ENCODE measurements at places on chromosomes 7 and 10. TPM values are rescaled to one million over a fixed set of nuclear protein-coding genes. Genes with fewer than 3 reads are reported as not detected.
A peak's percentile ranks its signal among the peaks of the same experiment; 100 is the strongest.

STK31 gene
- total RNA-seq = not detected

MARVELD1 gene
- total RNA-seq = not detected

GIMAP5 gene
- total RNA-seq = not detected

GPR15LG gene
- total RNA-seq = not detected

BTBD16 gene
- 5.0 TPM for total RNA-seq

C10orf71 gene
- not detected for total RNA-seq

GNG11 gene
- not detected for total RNA-seq

TAS2R16 gene
- total RNA-seq = not detected

RELN gene
- 215 TPM for total RNA-seq

PTPN20 gene
- not detected for total RNA-seq

DNA sequence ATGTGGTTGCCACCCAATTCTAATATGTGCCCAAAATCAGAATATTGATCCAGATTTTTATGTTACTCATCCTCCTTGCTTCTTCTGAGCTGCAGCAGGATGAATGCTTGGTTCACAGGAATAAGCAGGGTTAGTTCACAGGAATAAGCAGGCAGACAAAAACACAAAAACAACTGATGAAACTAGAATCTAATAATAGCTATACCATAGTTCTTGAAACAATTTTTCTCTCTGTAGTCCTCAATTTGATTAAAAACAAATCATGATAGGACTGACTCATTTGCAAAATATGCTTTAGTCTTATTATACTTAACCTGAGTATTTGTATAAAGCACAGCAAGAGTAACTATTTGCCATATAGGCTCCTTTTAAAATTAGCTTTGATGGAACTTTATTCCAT is 24.4 kb upstream of the ARHGAP12 start:
- H3K27ac ChIP-seq = no peak overlapping the region
- H3K27me3 ChIP-seq = no peaks in the 10 kb centered on the region
- DNase-seq = no peak
- H3K4me3 ChIP-seq = no peak overlapping the region
- H3K36me3 ChIP-seq = no peaks in the 10 kb centered on the region

GRCh38 chr10:14309593-14309992 is 21.1 kb downstream of the FRMD4A start:
- no peak overlapping the region for H3K27ac ChIP-seq
- H3K36me3 ChIP-seq = no peaks in the 10 kb centered on the region
- no peaks in the 10 kb centered on the region for H3K4me1 ChIP-seq
- H3K4me3 ChIP-seq = no peak overlapping the region
- 0 out of 3 replicates have a peak, but pooled peaks cover 3% of the 10 kb centered on the region for H3K27me3 ChIP-seq

GRCh38 chr10:792792-793100 is 103.3 kb upstream of the DIP2C start:
- peaks cover 29% of the 10 kb centered on the region for H3K4me1 ChIP-seq
- no peak overlapping the region for H3K27ac ChIP-seq
- no peak overlapping the region for H3K4me3 ChIP-seq

GRCh38 chr10:7410301-7410861 is 453 bp downstream of the SFMBT2 start:
- no peak overlapping the region for H3K27ac ChIP-seq
- no peaks in the 10 kb centered on the region for H3K4me1 ChIP-seq
- H3K4me3 ChIP-seq = peak overlapping the region; percentile 29
- peaks cover 33% of the 10 kb centered on the region for H3K27me3 ChIP-seq
- DNase-seq = no peak

- no peak for DNase-seq
- H3K4me3 ChIP-seq = no peak overlapping the region
- no peaks in the 10 kb centered on the region for H3K4me1 ChIP-seq
- no peak overlapping the region for H3K27ac ChIP-seq
- peaks cover 41% of the 10 kb centered on the region for H3K27me3 ChIP-seq
- H3K36me3 ChIP-seq = no peaks in the 10 kb centered on the region
These were observed 69.0 kb upstream of the FAM180A start for GRCh38 chr7:135817583-135817982.

DNA sequence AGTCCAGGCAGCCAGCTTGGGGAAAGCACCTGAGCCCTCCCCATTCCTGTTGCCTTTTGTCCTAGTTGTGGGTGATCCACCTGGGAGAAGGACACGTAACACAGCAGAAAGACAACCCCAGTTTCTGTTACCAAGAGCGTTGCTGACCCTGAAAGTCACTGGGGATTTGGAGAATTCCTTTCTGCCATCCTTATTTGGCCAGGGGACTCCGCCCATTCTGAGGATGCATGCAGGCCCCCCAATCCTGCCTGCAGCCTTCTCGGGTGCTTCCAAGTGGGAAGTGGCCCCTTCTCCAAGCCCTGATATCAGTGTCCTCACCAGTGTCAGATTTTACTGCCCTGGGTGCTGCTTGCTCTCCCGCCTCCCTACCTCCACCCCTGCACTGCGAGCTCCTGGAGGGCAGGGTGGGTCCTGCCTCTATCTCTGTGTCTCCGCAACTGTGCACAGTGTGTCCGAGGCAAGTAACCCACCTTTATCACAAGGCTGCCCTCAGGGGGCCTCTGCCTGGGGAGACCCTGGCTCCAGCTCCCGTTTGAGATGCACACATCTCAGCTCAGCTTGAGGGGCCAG is 9.2 kb upstream of the ADCY1 start:
- no peak overlapping the region for H3K27ac ChIP-seq
- H3K36me3 ChIP-seq = no peaks in the 10 kb centered on the region
- H3K4me1 ChIP-seq = no peaks in the 10 kb centered on the region
- peaks cover 24% of the 10 kb centered on the region for H3K27me3 ChIP-seq
- H3K4me3 ChIP-seq = no peak overlapping the region
- DNase-seq = no peak

DNA sequence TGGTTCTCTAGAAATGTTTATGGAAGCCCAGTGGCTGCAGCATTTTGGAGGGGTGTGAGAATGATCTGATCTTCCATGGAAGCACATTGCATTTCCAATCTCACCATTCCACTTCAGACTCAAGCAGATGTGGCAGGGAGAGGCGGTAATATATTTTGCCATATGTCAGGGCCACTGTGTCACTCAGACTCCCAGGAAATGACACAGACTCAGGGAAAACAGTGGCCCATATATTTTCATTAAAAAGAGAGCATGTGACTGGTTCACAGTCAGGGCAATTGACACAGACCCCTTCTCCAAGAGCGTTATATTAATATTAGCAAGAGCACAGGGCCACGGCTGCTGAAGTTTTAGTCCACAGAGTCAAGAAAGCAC is 149.3 kb upstream of the NRP1 start:
- no peak overlapping the region for H3K27ac ChIP-seq
- peaks cover 25% of the 10 kb centered on the region for H3K4me1 ChIP-seq
- no peak for DNase-seq
- no peaks in the 10 kb centered on the region for H3K36me3 ChIP-seq
- no peaks in the 10 kb centered on the region for H3K27me3 ChIP-seq

- H3K36me3 ChIP-seq = no peaks in the 10 kb centered on the region
- H3K27ac ChIP-seq = no peak overlapping the region
- no peak overlapping the region for H3K4me3 ChIP-seq
- H3K27me3 ChIP-seq = peaks cover 4% of the 10 kb centered on the region
- H3K4me1 ChIP-seq = no peaks in the 10 kb centered on the region
These were observed 98.4 kb downstream of the SFMBT2 start for GRCh38 chr10:7312488-7312857.

- no peak for DNase-seq
- no peak overlapping the region for H3K27ac ChIP-seq
- H3K27me3 ChIP-seq = no peaks in the 10 kb centered on the region
- no peaks in the 10 kb centered on the region for H3K36me3 ChIP-seq
- no peaks in the 10 kb centered on the region for H3K4me1 ChIP-seq
These were observed 170.1 kb downstream of the SORCS3 start for GRCh38 chr10:104811166-104811565.

DNA sequence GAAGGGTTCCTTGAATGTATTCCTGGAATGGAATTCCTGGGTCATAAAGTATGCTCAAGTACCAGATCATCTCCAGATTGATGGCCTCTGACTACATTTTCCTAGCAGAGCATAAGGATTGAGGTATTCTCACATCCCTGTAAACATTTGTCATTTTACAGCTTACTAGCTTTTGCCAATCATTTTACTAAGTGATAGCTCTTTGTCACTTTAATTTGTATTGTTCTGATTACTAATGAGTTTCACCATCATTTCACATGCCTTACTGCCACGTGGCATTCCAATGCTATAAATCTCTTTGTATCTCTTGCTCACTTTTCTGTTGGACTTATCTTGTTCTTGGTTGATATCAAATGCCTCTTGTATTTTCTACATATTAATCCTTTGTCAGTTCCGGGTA is 68.6 kb upstream of the CACNB2 start:
- no peak overlapping the region for H3K4me3 ChIP-seq
- H3K4me1 ChIP-seq = no peaks in the 10 kb centered on the region
- no peak overlapping the region for H3K27ac ChIP-seq
- H3K27me3 ChIP-seq = peaks cover 6% of the 10 kb centered on the region
- no peak for DNase-seq

DNA sequence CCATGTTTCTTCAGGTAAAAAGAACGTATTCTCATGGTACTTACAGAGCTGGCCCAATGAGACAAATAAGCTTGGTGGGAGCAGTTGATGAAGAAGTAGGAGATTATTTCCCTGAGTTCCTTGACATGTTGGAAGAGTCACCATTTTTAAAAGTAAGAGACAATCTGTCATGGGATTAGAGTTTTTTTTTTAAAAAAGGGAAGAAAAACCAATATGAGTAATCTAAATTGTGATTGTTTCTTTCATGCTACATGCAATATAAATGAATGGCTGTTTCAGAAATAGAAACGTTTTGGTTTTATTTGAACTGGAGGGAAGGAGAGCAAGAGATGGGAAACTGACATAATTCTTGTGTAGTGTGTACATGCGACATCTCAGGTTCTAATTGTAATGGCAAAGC is 32.8 kb downstream of the TMEM60 start:
- H3K27ac ChIP-seq = no peak overlapping the region
- no peak overlapping the region for H3K4me3 ChIP-seq
- H3K36me3 ChIP-seq = peaks cover 3% of the 10 kb centered on the region
- H3K4me1 ChIP-seq = peaks cover 25% of the 10 kb centered on the region
- no peaks in the 10 kb centered on the region for H3K27me3 ChIP-seq

GRCh38 chr7:67696878-67697277 is 700.2 kb downstream of the TYW1 start:
- DNase-seq = no peak
- H3K36me3 ChIP-seq = no peaks in the 10 kb centered on the region
- H3K27ac ChIP-seq = no peak overlapping the region
- no peak overlapping the region for H3K4me3 ChIP-seq
- H3K27me3 ChIP-seq = no peaks in the 10 kb centered on the region
- peaks cover 7% of the 10 kb centered on the region for H3K4me1 ChIP-seq

GRCh38 chr7:24448038-24448437 is 125.2 kb upstream of the PALS2 start:
- DNase-seq = no peak
- H3K27ac ChIP-seq = no peak overlapping the region
- H3K4me1 ChIP-seq = no peaks in the 10 kb centered on the region
- H3K36me3 ChIP-seq = no peaks in the 10 kb centered on the region

DNA sequence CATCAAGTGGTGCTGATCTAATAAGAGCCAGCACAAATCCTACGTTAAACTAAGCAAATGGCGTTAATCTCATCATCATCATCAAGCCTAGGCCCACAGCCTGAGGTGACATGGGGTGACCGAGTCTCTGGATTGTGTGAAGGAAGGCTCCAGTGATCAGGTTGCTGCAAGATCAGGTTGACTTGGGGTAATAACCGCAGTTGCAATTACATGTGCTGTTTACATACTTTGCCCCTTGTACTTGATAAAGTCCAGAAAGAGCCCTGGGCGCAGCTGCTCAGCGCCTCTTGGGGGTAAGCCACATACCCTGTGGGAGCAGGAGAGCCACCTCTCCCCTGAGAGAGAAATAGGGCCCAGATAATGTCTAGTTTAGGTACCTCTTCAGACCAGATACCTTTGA is 228.1 kb downstream of the WDR11 start:
- DNase-seq = no peak
- no peak overlapping the region for H3K4me3 ChIP-seq
- H3K36me3 ChIP-seq = no peaks in the 10 kb centered on the region

GRCh38 chr7:41996381-41997035 is 240.5 kb downstream of the GLI3 start:
- no peaks in the 10 kb centered on the region for H3K4me1 ChIP-seq
- H3K27me3 ChIP-seq = no peaks in the 10 kb centered on the region
- H3K27ac ChIP-seq = no peak overlapping the region
- DNase-seq = no peak

- DNase-seq = no peak
- no peaks in the 10 kb centered on the region for H3K4me1 ChIP-seq
- no peaks in the 10 kb centered on the region for H3K27me3 ChIP-seq
These were observed 67.1 kb downstream of the ADCYAP1R1 start for GRCh38 chr7:31119249-31119648.

- no peaks in the 10 kb centered on the region for H3K36me3 ChIP-seq
- H3K27me3 ChIP-seq = peaks cover 19% of the 10 kb centered on the region
- no peak for DNase-seq
- no peak overlapping the region for H3K4me3 ChIP-seq
These were observed 17.5 kb upstream of the TEX36 start for GRCh38 chr10:125700355-125700911.

DNA sequence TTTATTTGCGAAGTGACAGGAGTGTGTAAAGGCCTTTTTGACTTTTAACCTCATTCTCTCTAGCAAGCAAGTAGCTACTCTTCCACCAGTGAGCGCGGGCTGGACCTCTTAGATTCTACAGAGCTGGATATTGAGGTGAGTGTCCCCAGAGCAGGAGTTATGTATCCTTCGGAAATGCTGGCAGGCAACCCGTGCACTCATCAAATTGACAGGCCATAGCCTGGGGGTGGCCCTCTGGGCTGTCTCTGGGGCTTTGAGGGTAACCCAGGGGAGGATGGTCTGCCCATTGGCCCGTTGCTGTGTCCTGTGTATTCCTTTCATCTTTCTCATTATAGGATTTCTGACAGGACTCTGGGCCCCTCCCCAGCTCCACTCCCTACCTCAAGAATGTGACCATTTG is 6.1 kb upstream of the PVRIG start:
- H3K36me3 ChIP-seq = no peaks in the 10 kb centered on the region
- H3K27ac ChIP-seq = no peak overlapping the region
- no peak for DNase-seq
- peaks cover 34% of the 10 kb centered on the region for H3K4me1 ChIP-seq

DNA sequence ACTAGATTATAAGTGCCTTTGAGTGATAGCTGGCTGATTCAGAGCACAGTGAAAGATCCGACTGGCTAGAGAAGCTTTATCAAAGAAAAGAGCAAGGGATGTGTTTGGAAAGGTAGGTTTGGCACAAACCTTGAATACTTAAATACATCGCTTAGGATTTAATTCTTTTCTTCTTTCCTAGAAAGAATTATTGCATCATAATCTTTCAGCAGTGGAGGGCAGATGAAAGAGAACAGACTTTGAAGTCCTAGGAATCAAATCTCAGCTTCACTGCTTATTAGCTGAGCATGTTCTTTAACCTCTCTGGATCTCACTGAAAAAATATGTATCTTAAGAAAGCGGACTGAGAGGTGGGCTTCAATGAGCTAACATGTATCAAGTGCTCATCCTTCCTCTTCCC is 122.8 kb downstream of the ZNF365 start:
- DNase-seq = no peak
- peaks cover 7% of the 10 kb centered on the region for H3K4me1 ChIP-seq
- H3K36me3 ChIP-seq = no peaks in the 10 kb centered on the region
- H3K27me3 ChIP-seq = no peaks in the 10 kb centered on the region
- H3K27ac ChIP-seq = no peak overlapping the region

GRCh38 chr7:47390914-47391313 is 191.0 kb downstream of the TNS3 start:
- H3K36me3 ChIP-seq = peaks cover 91% of the 10 kb centered on the region
- peaks cover 27% of the 10 kb centered on the region for H3K4me1 ChIP-seq
- no peak overlapping the region for H3K4me3 ChIP-seq
- no peak for DNase-seq
- H3K27me3 ChIP-seq = no peaks in the 10 kb centered on the region

GRCh38 chr10:64071218-64071617 is 550.0 kb downstream of the REEP3 start:
- H3K36me3 ChIP-seq = no peaks in the 10 kb centered on the region
- H3K27me3 ChIP-seq = no peaks in the 10 kb centered on the region
- H3K4me3 ChIP-seq = no peak overlapping the region
- no peak overlapping the region for H3K27ac ChIP-seq

All from HepG2 (cell line).